NCI-H2029 treated with DMSO at 0.1 percent for 48 hours (cell line): ENCODE measurements at places on chromosomes 4 and X.

DNA sequence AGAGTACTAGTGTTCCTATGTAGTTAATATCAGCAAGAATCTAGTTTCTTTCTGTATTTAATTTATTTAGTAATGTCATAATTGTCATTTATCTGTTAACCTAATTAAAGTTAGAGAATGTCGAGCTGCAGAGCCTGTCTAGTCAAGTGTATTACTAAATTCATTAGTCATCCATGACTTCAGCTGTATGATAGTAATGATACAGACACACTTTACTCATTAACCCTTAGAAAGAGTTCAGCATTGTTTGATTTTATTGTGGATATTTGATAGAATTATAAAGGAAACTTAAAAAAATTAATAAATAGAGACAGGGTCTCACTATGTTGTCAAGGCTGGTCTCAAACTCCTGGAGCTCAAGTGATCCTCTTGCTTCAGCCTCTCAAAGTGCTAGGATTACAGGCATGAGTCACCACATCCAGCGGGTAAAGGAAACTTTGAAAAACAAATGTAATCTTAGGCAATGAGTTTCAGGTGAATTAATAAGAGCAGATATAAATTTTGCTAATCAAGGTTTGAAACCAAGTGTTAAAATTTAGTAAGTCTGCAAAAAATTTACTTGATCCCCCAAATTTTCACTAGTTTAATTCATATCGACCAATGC, 110.6 kb downstream of the ANK2 start:
- DNase-seq = no peak

DNA sequence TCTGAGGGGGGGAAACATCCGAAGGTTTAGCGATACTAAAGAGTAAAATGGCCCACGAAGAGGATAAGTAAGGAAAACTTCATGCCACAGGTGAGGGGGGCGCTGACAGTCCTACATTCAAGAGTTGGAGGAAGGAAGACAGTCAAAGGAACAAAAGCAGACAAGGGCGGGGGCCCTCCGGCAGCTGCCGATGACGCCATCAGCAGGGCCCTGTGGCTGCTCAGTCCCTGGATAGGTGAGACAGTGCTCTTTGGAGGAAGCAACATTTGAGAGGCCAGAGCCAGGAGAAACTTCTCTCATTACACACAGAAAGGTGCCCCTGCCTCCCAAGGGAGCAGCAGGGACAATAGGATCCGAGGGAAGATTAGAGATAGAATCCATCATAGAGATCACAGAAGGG, 41.5 kb downstream of the RAB40AL start:
- DNase-seq = no peak

- DNase-seq = no peak
Observed at GRCh38 chr4:5198656-5199541, 147.6 kb downstream of the STK32B start.

DNA sequence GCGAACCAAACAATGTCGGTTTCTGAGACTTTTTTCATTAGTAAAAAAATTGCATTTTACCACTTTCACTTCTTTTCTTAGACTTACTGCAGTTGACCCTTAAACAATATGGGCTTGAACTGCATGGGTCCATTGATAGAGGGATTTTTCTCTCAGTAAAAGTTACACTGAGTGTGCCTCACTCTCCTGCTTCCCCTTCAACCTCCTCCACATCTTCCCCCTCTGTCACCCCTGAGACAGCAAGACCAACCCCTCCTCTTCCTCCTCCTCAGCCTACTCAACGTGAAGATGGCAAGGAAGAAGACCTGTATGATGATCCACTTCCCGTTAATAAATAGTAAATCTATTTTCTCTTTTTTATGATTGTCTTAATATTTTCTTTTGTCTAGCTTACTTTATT, 43.4 kb downstream of the TEC start:
- DNase-seq = no peak

GRCh38 chr4:7169134-7169533, 23.2 kb upstream of the SORCS2 start:
- no peak for DNase-seq

- no peak for DNase-seq
Observed at GRCh38 chr4:122784261-122784660, 42.4 kb upstream of the FGF2 start.

DNA sequence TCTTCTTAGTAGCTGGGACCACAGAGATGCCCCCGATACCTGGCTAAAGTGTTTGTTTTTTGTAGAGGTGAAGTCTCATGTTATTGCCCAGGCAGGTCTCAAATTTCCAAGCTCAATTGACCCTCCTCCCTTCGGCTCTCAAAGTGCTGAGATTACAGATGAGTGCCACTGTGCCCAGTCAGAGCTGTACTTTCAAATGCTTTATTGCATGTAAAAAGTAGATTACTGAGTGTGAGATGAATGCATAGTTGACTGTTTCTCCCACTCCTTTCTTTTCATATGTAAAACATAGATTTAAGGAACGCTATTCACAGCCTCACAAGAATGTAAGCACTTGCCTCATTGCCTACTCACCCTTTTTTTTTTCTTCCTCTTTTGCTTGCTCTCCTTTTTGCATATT, 984.4 kb upstream of the PABPC4L start:
- no peak for DNase-seq

- no peak for DNase-seq
Observed at GRCh38 chr4:25484243-25484721, 107.2 kb downstream of the ANAPC4 start.

DNA sequence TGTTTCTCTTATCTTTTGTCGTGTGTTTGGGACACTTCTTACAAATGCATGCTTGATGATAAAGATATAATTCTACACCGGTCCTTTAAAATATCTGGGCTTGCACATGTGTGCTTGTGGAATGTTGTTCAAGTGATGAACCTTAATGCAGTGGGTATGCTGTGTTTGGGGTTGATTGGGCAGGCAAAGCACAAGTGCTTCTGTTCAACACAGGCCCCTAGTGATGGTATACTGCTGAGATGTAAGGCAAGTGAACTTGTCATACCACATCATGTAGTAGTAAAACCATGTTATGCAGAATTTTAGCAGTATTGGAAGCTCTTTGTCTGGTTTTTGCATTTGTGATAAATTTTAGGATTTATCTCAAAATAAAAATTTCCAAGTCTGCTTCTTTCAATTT, 23.9 kb downstream of the TBC1D19 start:
- DNase-seq = no peak

DNA sequence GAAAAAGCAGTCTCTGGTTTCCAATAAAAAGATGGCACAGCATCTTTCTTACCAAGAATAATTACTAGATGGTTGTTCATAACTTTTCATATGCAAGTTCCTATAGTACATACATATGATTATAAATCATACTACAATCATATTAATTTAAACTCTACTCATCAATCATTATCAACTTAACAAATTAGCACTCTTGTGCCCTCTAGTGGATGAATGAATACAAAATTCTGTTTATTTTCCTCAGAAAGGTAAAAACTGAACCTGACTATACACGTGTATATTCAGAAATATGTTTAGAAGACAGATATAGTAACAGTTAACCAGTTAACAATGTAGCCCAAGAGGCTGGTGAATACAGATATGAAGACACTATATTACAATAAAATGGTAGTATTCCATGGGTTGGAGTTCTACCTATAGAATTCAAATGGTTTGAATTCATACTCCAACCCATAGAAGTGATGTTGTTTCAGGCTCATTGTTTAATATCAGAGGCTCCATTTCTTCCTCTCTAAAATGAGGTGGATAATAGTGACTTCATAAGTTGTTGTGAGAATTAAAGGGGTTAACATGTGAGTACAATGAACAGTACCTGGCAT, 100.0 kb downstream of the ADAMTS3 start:
- DNase-seq = no peak

GRCh38 chrX:153768311-153769157, 4.5 kb downstream of the PLXNB3 start:
- DNase-seq = no peak

GRCh38 chr4:20085156-20085555, 166.5 kb upstream of the SLIT2 start:
- DNase-seq = no peak

DNA sequence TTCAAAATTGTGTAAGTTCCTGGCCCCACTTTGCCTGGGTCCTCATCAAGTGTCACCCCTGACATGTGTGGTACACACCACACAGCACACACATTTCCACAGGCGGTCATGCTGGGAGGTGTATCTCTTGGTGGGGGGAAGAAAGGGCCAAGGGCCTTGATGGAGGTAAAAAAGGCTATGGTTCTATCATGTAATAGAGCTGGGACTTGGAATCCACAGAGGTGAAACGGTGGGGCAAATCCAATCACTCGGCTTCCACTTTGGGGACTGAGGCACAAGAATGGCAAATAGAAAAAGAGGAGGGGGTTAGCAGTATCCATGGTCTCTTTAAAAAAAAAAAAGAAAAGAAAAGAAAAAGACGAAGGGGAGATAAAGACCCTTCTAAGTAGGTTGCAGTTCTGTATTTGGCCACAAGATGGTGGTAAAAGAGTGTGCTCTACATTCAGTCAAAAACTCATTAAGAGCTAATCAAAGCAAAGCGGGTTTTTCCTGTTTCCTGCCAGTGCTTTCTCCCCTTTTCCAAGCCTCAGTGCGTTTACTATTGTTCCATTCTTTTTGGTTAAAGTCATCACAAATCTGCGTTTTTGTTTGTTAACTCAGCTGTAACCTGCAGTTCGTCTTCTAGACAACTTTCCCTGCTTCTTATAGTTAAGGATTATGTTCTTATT, 37.0 kb upstream of the ATP6AP2 start:
- DNase-seq = peak; percentile 77

DNA sequence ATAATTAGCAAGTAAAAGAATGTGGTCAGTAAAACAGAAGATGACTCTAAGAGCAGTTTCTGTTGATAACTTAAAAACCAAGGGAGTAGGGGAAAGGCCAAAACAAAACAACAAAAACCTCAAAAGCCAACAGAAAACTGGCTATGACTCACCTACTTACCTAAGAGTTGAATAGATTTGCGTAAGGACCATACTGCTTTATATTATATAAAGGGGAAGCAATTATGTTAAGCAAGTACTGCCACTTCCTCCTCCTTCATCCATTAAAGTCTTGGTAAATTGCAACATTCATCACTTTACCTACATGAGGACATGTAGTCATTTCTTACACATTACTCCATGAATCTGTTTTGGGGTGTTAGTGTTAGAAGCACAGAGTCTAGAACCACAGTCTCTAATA, 85.9 kb upstream of the FAM47A start:
- DNase-seq = no peak

DNA sequence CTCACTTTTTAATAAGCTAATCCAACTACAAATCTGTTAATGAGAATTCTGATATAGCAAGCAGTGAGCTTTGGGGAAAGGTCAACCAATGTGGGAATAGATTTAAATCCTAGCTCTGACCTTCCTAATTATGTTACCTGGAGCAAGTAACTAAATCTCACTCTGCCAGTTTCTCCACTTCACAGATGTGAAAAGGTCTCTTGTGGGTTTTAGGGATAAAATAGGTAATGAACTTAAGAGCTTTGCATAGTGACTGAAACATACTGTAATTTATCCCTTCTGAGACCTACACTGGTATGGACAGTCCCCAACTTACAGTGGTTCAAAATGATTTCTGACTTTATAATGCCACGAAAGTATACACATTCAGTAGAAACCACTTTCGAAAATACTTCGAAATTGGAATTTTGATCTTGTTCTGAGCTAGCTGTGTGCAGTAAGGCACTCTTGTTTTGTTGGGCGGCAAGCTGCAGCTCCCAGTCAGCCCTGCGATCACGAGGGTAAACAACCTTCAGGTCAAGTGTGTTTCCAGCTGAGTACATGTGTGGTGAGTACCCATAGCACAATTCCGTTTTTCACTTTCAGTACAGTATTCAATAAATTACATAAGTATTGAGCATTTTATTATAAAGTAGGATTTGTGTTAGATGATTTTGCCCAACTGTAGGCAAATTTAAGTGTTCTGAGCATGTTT, 93.7 kb downstream of the ADGRL3 start:
- DNase-seq = peak; percentile 51

DNA sequence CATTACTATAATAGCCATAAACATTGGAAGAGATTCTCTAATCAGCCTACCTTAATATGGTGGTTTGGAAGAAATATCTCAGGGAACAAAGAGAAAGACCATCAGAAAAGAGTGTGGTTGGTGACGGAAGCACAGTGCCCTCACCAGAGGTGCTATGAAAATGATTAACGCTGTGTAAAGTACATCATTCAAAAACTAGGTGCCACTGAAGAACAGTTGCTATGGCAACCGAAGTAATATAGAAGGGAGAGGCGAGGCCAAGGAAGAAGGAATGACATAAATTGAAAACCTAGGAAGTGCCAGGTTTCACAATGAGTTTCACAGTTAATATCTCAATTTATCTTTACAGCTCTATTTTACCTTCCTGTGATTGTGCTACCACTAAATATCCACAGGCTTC, 57.0 kb upstream of the ARSJ start:
- DNase-seq = no peak

DNA sequence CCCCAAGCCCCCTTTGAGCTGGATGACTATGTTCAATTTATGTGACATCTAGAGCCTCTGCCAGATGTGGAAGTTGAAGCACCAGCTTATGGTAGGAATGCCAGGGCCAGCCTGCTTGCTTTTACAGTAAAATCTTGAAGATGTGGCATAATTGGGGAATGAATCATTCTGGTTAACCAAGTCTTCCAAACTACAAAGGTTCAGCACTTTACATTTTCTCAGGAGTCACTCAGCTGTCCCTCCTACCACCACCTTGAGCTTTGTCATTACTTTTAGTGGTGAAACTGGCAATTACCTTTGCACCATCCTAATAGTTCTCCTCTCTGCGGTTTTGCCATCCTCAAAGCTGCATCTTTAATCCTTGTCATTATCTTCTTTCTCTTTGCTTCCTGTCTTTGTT, 172.2 kb downstream of the HS6ST2 start:
- DNase-seq = no peak

- DNase-seq = no peak
Observed at GRCh38 chrX:151938172-151938571, 25.5 kb downstream of the MAGEA4 start.

DNA sequence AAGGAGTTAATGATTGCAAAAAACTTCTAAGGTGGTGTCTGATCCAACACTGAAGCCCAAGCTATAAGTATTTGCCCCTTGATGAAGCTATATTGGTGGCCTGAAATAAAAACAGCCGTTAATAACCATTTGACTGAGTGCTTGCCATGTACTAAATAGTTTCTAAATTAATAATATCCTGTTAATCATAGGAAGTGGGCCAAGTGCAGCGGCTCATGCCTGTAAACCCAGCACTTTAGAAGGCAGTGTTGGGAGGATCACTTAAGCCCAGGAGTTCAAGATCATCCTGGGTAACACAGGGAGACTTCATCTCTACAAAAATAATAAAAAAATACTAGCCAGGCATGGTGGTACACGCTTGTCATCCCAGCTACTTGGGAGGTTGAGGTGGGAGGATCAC, 8.3 kb downstream of the NDP start:
- no peak for DNase-seq
